Stimulated activated CD8-positive, alpha-beta memory T cell treated with anti-CD3 and anti-CD28 coated beads, Interleukin-4, amount 100 ng/mL, for 4 hours (primary cell): ENCODE measurements at places on chromosomes 7 and 10.

- DNase-seq: no peak
Measured at GRCh38 chr7:37536706-37537105, 88.0 kb upstream of the ELMO1 start.

- no peak for DNase-seq
Measured at GRCh38 chr7:7912937-7913336, 55.7 kb upstream of the GLCCI1 start.

DNA sequence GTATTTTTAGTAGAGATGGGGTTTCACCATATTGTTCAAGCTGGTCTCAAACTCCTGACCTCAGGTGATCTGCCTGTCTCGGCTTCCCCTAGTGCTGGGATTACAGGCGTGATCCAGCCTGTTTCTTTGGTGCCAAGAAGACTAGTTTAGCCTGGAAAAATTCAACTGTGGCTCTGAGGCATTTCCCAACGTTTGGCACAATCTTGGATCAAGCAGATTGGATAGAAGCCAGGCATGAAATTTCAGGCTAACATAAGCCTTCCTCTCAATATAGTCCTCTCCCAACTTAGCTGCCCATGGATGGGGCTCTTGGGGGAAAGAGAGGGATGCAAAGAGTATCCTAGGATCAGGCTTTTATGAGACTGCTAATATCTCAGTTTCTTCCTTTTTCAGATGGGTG lies 53.8 kb downstream of the APBB1IP start:
- DNase-seq: no peak

DNA sequence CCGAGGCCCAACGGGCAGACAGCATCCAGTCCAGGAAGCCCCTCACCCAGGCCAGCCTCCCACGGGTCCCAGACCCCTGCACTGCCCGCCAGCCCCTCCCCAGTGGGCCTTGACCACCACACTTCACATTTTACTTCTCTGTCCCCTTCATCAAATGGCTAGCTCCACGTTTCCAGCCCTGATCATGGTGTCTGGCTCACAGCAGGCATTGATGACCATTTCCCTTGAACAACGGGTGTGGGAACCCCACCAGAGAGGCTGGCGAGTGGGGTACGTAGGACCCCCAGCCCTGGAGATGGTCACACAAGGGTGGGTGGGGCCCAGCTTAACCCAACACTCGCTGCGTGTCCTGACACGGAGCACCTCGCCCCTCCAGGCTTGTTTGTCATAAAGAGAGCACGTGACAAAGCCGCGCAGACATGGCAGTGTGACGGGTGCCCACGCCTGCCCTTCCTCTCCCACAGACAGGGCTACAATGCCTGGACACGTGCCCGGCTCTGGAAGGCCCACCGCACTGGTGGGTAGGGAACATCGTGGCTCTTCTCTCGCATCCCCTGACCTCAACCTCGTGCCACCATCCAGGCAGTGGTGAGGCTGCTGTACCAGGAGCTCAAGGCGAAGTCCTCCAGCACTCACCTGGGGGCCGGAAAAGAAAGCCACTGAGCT lies 267.7 kb downstream of the MAD1L1 start:
- no peak for DNase-seq

DNA sequence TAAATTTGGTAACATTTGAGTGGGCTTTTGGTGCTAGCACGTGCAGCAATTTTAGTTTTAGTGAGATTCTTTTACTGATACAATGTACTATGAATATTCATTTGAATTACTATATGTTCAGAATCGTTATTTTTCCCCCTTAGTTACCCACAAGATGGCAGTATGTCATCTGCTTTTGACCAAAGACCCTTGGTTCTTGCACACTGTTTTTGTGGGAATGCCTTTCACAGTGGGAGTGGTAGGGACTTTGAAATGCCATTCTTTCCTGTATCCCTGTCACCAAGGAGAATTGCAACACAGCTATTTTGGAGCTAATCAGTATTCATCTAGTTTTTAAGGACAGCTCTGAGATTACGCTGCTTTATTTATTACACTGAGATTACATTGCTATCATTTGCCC lies 40.6 kb downstream of the SEC23IP start:
- no peak for DNase-seq

GRCh38 chr7:67210567-67210966 lies 213.9 kb downstream of the TYW1 start:
- DNase-seq: no peak

DNA sequence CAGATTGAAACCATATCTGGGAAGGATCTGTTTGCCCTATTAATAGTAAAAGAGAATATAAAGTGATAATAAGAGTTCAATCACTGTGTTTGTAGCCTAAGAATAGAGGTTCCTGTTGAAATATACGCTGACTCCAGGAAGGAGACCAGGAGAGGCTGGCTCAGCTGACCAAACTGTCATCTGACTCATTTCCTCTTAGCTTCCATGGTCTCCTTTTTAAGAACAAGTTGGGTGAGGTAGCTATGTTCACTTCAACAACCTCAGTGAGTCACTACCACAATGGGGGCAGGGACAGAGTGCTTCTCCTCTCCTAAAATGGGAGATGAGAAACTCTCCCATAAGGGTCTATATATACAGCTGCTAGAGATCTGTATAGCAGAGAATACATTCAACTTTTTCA lies 543.3 kb downstream of the CALN1 start:
- DNase-seq: no peak

DNA sequence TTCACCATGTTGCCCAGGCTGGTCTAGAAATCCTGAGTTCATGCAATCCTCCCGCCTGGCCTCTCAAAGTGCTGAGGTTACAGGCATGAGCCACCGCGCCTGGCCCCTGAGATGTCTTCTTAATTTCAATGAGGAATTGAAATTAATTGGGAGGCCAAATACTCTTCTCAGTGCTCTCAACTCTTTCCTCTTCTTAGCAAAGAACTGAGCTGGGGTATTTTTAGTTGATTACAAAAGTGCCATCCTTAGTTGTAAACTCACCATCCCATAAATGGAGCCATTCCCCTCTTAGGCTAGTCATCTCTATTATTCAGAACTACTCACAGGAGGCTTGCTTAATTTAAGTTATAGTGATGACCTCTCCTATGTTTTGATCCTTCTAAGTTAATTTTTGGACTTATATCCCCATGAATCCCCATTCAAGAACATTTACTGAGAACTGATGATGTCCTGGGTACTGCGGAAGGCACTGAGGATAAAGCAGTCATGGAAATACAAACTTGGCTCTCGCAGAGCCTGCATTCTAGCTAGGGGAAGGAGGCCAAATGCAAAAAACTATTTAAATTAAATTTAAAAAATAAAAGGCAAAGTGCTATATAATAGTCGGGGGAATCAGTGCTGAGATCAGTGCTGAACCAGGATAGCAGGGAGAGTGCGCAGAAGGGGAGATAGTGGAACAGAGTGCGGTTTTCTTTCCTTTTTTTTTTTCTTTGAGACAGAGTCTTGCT lies 145.3 kb downstream of the SFMBT2 start:
- no peak for DNase-seq

GRCh38 chr10:18829259-18829658 lies 170.0 kb downstream of the ARL5B start:
- DNase-seq: no peak
